ENCODE measurements at places on chromosomes 5 and 9.

DNA sequence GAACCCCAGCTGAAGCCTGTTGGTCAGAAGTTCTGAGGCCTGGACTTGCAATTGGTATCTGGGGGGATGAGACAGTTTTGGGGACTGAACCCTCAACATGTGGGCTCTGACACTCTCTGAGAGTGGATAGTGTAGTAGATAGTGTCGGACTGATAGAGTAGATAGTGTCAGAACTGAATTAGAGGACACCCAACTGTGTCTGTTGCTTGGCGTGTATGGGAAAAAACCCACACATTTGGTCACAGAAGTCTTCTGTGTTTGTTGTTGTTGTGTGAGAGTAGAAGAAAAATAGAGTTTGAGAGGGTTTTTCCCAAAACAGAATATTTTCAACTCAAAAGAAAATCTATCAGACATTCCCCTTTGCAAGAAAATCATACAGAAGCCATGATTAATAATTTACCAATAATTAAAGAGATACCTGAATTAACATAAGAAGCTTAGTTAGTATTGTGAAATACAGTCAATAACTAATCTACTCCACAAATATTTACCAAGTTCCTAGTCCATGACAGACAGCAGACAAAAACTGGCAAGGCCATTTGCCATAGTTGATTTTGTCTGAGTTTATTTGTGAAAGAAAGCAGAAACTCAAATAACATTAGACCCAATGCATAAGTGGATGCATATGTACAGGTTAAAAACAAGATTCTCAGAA lies 170.9 kb downstream of the CTNND2 start:
- no peak for DNase-seq

- DNase-seq: no peak
These were observed 148.3 kb downstream of the PRDM9 start for GRCh38 chr5:23655674-23656073.

GRCh38 chr5:53922508-53923498 lies 362.4 kb downstream of the NDUFS4 start:
- no peak for DNase-seq

DNA sequence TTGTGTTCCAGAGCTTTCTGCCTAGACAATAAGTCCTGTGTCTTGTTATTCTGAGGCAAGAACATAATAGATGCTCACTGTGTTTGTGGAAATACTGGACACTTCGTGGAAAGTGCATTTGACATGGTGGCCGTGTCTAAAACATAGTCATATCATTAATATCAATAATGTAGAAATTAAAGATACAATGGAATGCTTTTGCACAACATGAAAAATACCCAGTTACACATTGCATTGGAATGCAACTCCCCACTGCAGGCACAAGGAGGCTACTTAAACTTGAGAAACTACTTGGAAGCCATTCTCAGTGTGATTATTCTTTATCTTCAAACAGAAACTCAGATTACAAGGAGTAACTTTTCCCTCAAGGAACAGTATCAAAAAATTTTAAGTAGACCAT lies 145.3 kb upstream of the ZNF462 start:
- DNase-seq: no peak

- no peak for DNase-seq
These were observed 26.7 kb upstream of the AOPEP start for GRCh38 chr9:94699715-94700373.

DNA sequence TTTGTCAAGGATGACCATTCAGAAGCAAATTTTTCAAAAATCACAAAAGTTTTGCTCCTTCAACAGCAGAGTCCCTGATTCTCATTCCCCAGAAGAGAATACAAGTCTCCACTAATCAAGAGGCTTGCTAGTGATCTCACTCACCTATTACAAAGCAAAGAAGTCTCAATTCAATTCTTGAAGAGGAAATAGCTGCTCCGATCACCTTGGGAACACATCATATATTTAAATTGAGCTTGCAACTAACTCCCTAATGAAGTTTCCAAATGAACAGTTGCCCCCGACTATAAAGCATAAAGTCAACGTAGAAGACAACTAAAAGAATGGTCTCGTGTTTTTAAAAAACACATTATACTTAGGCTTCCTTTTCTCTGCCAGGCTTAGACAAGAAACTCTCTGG lies 1.6 kb downstream of the LIFR start:
- DNase-seq: no peak

- no peak for DNase-seq
These were observed 36.3 kb downstream of the PFDN1 start for GRCh38 chr5:140266471-140267200.

DNA sequence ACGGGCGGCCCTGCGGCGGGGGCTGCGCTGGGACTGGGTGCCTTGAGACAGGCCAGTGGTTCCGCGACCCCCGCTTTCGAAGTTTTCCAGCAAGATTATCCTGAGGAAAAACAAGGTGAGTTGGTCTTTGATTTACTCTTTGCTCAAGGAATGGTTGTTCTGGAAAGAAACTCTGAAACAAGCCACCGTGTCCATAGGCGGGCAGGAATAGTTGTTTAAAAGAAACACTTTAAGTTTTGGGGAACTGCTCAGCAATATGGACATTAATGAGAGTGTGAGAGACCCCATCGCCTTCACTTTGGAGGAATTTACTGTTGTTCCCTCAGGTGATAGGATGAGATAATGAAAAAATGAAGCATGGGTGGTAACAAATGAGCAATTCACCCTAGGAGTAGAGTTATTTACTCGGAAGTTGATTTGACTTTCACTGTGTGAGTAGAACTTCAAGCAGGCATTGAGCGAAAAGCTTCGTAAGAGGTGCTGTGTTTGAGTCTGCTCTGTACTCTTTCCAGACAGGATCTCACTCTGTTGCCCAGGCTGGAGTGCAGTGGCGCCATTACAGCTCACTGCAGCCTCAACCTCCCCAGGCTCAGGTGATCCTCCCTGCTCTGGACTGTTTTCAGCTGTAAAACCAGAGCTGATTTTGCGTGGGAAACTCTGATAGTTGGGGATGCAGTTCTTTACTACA lies 1.1 kb downstream of the DMRTA1 start:
- DNase-seq: no peak

- DNase-seq: no peak
These were observed 34.1 kb upstream of the TRMT10B start for GRCh38 chr9:37719526-37719925.

Data from amygdala (tissue), 56 donors.